Fibroblast of skin of left quadriceps (primary cell): ENCODE measurements at places on chromosomes 7 and 10.

DNA sequence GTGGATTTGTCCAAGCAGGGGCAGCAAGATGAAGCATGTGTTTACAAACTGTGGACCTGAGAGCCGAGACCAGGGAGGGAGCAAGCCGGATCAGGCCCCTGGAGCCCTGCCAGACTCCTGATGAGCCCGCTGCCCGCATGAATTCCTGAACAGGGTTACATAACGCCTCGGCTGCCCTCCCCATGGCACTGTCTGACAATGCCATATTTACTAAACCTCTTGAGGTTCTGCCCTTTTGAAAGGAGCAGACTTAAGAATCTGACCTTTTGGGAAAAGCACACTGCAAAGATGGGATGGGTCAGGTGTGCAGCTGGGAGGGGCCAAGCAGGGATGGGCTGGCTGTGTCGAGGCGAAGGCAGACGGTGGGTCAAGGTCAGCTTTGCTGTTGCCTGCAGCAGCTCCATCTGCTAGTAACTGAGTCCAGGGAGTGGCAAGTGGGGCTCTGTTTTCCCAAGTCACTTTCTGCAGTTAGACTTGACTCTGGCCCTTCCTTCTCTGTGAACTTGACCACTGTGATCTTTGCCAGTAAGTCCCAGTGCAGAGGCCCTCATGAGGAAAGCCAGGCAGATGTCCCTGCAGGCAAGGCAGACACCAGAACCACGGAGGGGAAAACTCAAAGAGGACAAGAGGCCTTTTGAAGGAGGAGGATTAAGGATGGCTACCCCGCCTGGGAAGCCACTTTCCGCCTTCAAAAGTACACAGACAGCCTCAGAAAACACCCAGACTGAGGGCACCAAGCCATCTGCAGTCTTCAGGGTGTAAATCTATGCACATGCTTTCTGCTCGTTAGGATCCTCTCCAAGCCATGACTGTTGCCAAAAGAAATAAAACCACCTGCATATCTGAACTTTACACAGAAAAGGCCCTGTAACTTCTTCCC, 175.8 kb downstream of the TNS3 start:
- DNase-seq: no peak

DNA sequence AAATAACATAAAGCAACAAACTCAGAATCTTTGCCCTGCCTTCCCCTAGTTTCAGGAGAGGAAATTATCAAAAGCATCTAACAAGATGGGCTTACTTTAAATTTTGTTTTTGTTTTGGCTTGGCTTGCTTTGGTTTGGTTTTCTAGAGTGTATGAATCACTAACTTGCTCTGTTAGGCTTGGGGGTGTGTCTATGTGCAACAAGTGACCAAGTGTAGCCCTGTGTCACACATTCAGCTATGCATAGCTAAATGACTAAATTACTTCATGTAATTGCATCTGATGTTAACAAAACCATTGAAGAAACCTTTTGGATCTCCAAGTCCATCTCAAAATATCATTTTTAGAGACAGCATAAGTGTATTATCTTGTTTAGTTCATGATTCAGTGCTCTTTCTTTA, 251.0 kb downstream of the TFEC start:
- DNase-seq: no peak

GRCh38 chr10:126521399-126521798, 133.1 kb upstream of the ADAM12 start:
- no peak for DNase-seq

DNA sequence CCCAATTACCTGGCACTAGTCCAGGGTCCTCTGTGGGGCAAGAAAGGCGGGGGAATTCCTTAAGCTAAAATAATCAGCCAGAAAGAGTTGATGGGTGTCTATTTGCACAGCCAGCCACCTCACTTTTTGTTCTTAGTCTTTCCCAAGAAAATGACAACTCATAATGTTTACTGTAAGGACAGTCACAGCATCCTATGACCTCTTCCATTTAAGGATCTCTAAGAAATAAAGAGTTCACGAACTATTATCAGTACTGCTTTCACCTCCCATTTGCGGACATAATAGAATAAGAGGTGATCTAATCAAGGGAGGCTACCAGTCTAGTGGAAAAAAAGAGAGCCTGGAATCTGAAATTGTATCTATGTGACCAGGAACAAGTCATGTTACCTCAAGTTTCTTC, 72.4 kb upstream of the LRRC17 start:
- DNase-seq: no peak

GRCh38 chr7:51309361-51310130, 7.1 kb downstream of the COBL start:
- no peak for DNase-seq

DNA sequence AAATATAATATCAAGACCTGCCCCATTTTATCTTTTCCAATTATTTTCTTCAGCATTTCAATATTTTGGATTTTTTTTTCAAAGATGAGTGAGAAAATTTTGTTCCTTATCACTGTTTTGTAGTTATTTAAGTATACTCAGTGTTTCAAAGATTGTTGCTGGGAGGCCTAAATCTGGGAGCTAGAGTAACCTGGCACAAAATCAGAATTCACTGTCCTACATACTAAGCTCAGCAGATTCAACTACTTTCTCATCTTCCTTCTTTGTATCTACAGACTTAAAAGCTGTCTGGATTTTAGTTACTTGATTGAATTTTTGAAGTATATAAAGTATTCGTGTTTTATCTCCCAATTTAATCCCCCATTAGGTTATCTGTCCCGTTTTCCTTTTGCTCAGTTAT, 85.9 kb downstream of the TAX1BP1 start:
- no peak for DNase-seq

GRCh38 chr7:94792241-94792640, 115.2 kb upstream of the PPP1R9A start:
- DNase-seq: no peak

GRCh38 chr10:61329854-61330253, 123.3 kb downstream of the TMEM26 start:
- no peak for DNase-seq

GRCh38 chr7:73342645-73343044, 14.7 kb downstream of the FKBP6 start:
- DNase-seq: peak; percentile 28

- no peak for DNase-seq
These were observed 230.4 kb downstream of the ADK start for GRCh38 chr10:74381291-74381853.

DNA sequence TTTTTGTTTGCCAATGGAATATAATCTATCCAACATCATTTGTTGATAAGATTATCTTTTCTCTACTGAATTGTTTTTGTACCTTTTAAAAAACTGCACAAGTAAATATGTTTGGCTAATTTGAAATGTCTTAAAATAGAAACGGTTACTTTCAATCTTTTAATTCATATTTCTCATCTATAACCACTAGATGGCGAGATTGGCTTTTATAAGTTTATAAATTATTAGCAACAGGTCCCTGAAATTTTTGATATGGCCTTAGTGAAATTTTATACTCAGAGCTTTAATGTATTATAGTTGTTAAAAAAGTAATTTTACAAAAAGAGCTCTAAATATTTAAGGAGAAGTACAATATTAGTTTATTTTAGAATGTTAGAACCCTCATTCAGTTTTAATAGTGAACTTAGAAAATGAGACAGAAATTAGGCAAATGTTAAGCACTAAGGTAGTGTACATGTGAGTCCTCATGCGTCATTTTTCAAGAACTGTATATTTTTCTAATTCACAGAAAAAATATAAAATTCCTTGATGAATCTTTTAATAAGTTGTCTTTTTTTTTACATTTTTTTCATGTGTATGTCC, 592.5 kb downstream of the ARL4A start:
- no peak for DNase-seq

DNA sequence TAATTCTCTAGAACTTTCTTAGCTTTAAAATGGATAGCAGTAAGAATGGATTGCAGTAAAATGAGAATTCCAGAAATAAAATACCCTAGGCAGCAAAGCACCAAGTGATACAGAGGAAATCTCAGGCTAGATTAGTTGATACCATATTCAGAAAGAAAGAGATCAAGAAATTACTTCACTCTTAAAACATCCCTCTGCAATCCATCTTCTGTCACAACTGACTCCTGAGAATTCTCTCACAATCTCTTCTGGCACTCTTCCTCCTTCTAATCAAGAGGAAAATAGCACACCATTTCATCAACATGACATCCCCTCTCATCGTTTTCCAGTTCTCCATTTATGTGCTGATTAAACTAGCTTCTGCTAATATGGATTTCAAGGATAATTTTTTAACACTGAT, 42.2 kb upstream of the LAMB1 start:
- DNase-seq: peak; percentile 77

DNA sequence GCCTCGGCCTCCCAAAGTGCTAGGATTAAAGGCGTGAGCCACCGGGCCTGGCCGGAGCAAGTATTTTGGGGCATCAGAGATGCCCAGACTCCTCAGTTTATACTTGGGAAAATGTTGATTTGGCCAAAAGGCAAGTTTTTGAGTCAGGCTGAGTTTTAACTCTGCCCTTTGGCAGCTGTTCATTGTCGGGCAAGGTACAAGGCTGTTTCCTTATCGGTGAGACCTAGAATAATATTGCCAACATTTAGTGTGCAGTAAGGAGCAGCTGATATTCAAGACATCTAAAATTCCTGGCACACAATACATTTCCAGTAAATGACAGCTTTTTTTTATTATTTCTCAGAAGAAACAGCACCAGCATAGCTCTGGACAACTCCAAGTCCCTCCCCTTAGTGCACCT, 147.6 kb upstream of the C7orf33 start:
- DNase-seq: no peak

GRCh38 chr7:113810080-113810744, 108.6 kb downstream of the PPP1R3A start:
- DNase-seq: no peak

DNA sequence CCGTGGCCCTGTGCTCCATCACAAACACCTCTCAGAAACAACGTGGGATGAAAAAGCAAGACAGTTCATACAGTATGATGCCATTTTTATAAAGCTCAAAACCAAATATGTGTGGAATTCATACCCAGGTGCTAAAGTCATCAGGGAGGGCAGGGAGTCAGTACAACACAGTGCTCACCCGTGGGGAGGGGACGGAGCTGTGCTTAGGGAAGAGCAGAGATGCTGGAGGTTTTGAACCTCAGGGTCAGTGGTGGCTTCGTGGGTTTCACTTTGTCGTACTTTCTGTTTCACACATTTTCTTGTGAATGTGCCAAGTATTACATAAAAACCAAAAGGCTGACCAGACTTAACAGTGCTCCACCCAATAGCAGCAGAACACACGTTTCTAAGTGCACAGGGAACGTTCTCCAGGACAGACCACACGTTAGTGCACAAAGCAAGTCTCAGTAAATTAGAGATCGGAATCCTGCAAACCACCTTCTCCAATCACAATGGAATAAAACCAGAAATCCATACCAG, 21.2 kb downstream of the ZMIZ2 start:
- peak; percentile 14 for DNase-seq

DNA sequence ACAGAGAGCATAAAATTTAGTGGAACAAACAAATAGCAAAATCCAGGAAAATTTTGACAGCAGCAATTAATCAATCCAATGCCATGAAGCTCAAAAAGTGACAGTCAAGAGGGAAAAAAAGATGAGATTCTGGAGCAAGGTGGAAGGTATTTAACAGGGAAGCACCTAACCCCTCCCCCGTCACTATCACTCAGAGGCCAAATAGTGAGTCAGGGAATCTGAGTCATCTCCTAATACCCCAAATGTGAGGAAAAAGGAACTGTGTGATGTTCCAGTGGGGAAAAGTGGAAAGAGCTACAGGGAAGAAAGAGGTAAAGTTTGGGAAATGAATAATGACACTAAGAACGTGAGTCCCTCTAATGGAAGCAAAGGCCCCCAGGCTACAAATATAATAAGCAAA, 113.2 kb upstream of the PHF14 start:
- DNase-seq: no peak

- no peak for DNase-seq
These were observed 48.6 kb downstream of the ARHGAP21 start for GRCh38 chr10:24674892-24675632.

- DNase-seq: no peak
These were observed 5.0 kb downstream of the HBP1 start for GRCh38 chr7:107173691-107174406.

GRCh38 chr7:10022957-10023356, 950.7 kb upstream of the PHF14 start:
- DNase-seq: peak; percentile 2

DNA sequence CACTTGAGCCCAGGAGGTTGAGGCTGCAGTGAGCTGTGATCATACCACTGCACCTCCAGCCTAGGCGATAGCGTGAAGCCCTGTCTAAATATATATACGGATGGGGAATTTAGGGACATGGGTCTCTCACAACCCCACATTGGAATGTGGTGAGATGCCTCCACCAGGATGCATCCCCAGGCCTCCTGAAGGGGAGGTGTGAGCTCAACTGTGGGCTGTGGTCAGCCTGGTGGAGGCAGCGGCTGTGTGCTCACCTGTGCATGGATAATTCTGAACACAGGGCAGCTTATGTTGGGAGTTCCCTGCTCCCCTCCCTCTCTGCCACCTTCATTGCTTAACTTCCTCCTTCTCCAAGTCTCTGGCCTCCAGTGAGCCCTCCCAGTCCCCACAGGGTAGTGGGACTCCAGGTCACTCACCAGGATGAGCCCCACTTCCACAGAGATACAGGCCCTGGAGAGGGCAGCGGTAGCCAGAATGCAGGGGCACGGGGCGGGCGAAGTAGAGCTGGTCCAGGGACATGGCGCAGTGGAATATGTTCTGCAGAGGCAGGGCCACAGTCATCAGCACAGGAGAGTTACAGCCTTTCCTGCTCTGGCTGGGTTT, 30.4 kb downstream of the PYROXD2 start:
- no peak for DNase-seq

DNA sequence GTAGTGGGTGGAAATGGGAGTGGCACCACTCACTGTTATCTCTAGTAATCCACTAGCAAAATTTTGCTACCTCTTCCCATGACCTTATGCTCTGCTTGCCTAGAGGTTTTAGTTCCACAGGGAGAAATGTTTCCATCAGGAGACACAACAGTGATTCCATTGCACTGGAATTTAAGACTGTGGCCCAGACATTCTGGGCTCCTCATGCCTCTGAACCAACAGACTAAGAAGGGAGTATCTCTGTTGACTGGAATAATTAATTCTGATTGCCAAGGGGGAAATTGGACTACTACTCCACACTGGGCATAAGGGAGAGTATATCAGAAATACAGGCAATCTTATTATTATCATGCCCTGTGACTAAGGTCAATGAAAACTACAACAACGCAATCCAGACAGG, 16.2 kb upstream of the BRAF start:
- DNase-seq: no peak

DNA sequence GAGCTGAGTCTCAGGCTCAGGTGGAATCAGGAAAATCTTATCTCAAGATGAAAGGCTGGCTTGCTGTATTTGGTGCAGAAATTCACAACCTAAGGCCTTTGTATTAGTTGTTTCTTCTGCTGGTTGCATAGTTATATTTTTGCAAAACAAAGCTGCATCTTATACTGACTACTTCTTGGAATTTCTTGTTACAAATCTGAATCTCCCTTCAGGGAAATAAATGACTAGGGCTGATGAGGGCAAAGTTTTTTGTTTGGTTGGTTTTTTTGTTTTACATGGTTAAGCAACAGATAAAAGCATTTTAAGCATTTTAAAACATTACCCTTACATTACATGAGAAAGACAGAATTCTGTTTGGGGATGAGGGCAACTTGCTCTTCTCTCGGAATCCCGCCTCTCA, 13.9 kb upstream of the LRRN3 start:
- DNase-seq: no peak

GRCh38 chr7:85510287-85510686, 323.4 kb upstream of the SEMA3D start:
- no peak for DNase-seq
